ENCODE measurements at places on chromosomes 13 and 19. TPM values are rescaled to one million over a fixed set of nuclear protein-coding genes. Genes with fewer than 3 reads are reported as not detected.

The ZNF90 gene
- 23.1 TPM for polyA plus RNA-seq

The KCNRG gene
- 3.5 TPM for polyA plus RNA-seq

The TSKS gene
- 0.17 TPM for polyA plus RNA-seq

The APOE gene
- polyA plus RNA-seq, result 37.6 TPM

The SMAD9 gene
- 31.5 TPM for polyA plus RNA-seq

The PGLYRP2 gene
- polyA plus RNA-seq, result not detected

The ZIK1 gene
- 15.0 TPM for polyA plus RNA-seq

The SHD gene
- polyA plus RNA-seq, result 0.21 TPM

The ZNF560 gene
- 0.26 TPM for polyA plus RNA-seq

The CYP2S1 gene
- polyA plus RNA-seq, result 3.3 TPM

The CD70 gene
- polyA plus RNA-seq, result not detected

The ZSWIM4 gene
- 7.0 TPM for polyA plus RNA-seq

The CATSPERD gene
- 1.2 TPM for polyA plus RNA-seq

The MCEMP1 gene
- 0.53 TPM for polyA plus RNA-seq

The PRTN3 gene
- 2.0 TPM for polyA plus RNA-seq

The ZNF527 gene
- polyA plus RNA-seq, result 11.9 TPM

The ZNF575 gene
- polyA plus RNA-seq, result 2.6 TPM

The IQCN gene
- polyA plus RNA-seq, result 8.4 TPM

The OR7A5 gene
- polyA plus RNA-seq, result not detected

The ZNF726 gene
- 12.3 TPM for polyA plus RNA-seq

The COL5A3 gene
- 6.7 TPM for polyA plus RNA-seq

The TNFSF11 gene
- polyA plus RNA-seq, result 0.24 TPM

The GNG7 gene
- polyA plus RNA-seq, result 7.1 TPM

The IRGC gene
- polyA plus RNA-seq, result not detected

The RNF225 gene
- not detected for polyA plus RNA-seq

The HSPB6 gene
- polyA plus RNA-seq, result 65.5 TPM

The KLHL1 gene
- not detected for polyA plus RNA-seq

The CAPN12 gene
- 4.8 TPM for polyA plus RNA-seq

The RASIP1 gene
- 23.5 TPM for polyA plus RNA-seq

The ERCC2 gene
- polyA plus RNA-seq, result 36.7 TPM

The TYROBP gene
- polyA plus RNA-seq, result 13.3 TPM

The EVI5L gene
- 16.1 TPM for polyA plus RNA-seq

The FUT2 gene
- polyA plus RNA-seq, result 2.7 TPM

The TEX26 gene
- 0.54 TPM for polyA plus RNA-seq

Measured in left lung (tissue), 14 donors.